ENCODE measurements at places on chromosomes 13 and 19.

DNA sequence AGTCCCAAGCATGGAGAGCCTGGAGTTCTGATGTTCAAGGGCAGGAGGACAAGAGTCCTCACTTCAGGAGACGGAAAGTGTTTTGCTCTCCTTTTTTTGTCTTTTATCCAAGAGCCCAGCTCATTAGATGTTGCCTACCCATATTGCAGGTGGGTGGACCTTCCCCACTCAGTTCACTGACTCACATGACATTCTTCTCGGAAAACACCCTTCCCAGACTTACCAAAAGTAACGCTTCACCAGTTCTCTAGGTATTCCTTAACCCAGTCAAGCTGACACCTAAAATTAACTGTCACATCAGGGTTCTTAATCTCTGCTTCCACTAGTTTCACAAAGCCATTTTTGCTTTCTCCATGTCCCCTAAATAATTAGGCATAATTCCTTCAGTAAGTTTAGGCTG lies 2215.4 kb upstream of the PCDH20 start:
- DNase-seq = no peak

GRCh38 chr19:22438011-22438410 lies 15.9 kb upstream of the ZNF98 start:
- DNase-seq = no peak

DNA sequence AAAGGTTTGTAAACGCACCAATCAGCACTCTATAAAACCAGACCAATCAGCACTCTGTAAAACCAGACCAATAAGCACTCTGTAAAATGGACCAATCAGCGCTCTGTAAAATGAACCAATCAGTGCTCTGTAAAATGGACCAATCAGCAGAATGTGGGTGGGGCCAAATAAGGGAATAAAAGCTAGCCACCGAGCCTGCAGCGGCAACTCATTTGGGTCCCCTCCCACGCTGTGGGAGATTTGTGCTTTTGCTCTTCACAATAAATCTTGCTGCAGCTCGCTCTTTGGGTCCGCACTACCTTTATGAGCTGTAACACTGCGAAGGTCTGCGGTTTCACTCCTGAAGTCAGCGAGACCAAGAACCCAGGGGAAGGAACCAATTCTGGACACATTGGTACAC lies 28.0 kb downstream of the ZNF175 start:
- no peak for DNase-seq

GRCh38 chr19:5966215-5966614 lies 11.7 kb downstream of the RANBP3 start:
- no peak for DNase-seq

GRCh38 chr13:45575830-45576180 lies 39.7 kb downstream of the ERICH6B start:
- DNase-seq = no peak

GRCh38 chr13:50403311-50403710 lies 388.1 kb downstream of the KCNRG start:
- no peak for DNase-seq

DNA sequence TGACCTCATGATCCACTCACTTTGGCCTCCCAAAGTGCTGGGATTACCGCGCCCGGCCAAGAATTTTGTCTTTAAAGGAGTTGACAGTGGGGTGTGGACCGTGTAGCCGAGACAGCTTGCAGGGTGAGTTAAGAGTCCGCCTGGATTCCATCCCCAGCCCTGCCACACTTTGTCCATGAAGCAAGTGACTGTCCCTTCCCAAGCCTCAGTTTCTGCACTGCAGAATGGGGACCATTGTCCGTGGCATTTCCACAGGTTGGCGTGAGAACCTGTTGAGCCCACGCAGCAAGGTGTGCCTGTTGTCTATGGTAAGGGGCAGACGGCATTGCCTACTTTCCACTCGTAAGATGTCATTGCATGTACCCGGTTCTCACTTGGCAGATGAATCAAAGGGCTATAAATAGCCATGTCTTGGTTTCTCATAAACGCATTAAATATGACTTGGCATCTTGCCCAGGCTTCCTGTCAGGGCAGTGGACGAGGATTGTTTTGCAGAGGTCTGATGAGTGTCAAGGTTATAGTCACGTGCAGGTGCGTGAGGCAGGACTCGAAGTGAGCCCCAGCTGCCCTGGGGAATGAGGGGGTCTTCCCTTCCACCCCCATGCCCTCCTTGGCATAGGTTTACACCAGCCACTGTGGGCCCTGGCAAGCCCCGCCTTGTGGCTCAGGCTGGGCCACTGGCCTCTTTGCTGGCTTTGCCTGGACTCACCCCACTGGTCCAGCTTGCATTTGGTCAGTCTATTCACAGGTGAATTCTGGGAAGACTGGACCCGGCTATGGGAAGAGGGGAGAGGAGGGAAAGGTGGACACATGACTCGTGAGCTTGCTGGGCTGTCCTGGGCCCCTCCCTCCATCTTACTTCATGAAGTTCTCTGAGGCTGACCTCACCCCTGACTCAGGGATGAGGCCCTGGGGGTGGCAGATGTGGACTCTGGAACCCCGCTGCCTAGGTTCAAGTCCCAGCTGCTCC lies 14.6 kb downstream of the FAM187B start:
- DNase-seq = peak; percentile 59

- DNase-seq = no peak
These were observed 18.4 kb upstream of the TOMM40 start for GRCh38 chr19:44872661-44873060.

Data from pons (tissue), 1 donor.